ENCODE measurements at places on chromosomes 4 and X. TPM values are rescaled to one million over a fixed set of nuclear protein-coding genes. Genes with fewer than 3 reads are reported as not detected.

Gene GSX2
- not detected for total RNA-seq

Gene TMEM271
- total RNA-seq = not detected

Gene VBP1
- total RNA-seq = 56.3 TPM

Gene CCDC110
- total RNA-seq = not detected

Gene POLN
- 5.2 TPM for total RNA-seq

Gene FBXL5
- 26.4 TPM for total RNA-seq

Gene CDKL2
- total RNA-seq = 2.7 TPM

Gene RHOXF2
- total RNA-seq = not detected

Gene KCTD8
- total RNA-seq = not detected

Gene SH3TC1
- total RNA-seq = 7.8 TPM

Gene PDE5A
- total RNA-seq = 41.9 TPM

Gene GAGE13
- total RNA-seq = not detected

Gene AMTN
- total RNA-seq = not detected

- DNase-seq = no peak
These were observed 64.0 kb downstream of the ELOVL6 start for GRCh38 chr4:110134269-110134869.

- no peak for DNase-seq
These were observed 113.0 kb upstream of the TLR3 start for GRCh38 chr4:185955826-185956543.

DNA sequence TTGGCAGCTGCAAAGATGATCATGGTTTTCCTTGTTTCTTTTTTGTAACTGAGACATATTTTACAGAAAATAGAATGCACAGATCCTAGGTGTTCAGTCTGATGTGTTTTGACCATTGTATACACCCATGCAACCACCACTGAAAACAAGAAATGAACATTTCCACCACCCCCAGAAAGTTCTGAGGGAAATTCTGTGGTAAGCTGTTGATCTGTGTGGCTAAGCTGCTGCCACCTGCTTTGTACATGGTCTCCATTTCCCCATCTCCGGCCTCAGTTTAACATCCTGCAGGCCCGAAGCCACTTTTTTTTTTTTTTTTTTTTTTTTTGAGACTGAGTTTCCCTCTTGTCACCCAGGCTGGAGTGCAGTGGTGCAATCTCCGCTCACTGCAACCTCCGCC, 65.3 kb downstream of the NYX start:
- no peak for DNase-seq

DNA sequence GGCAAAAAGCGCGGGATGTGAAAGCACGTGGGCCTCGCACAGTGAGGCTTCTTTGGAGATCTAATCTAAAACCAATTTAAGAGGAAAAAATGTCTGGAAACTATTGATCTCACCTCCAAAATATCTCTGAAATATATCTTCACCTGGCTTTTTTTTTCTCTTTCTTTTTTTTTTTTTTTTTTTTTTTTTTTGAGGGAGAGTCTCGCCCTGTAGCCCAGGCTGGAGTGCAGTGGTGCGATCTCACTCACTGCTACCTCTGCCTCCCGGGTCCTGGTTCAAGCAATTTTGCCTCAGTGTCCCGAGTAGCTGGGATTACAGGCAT, 383 bp upstream of the ZMAT1 start:
- DNase-seq = no peak

GRCh38 chr4:171157462-171158082, 655.6 kb upstream of the GALNTL6 start:
- no peak for DNase-seq

GRCh38 chr4:34486461-34487363, 1757.6 kb downstream of the ARAP2 start:
- DNase-seq = no peak

DNA sequence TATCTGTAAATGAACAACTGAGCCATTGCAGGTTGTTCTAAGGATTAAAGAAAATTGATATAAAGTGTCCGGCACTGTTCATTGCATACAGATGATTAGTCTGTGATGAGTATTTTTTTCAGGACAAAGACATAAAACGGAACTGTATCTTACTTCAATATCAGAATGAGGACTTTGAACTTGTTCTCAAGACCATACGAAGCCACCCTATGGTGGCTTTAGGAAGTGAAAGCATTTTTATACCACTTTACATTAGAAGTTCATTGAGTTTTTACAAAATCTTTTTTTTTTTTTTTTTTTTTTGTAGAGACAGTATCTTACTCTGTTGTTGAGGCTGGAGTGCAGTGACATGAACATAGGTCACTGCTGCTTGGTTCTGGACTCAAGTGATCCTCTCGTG, 45.2 kb upstream of the TRIM2 start:
- DNase-seq = no peak

- DNase-seq = peak; percentile 45
These were observed 1.6 kb downstream of the APBB2 start for GRCh38 chr4:41212616-41213203.

DNA sequence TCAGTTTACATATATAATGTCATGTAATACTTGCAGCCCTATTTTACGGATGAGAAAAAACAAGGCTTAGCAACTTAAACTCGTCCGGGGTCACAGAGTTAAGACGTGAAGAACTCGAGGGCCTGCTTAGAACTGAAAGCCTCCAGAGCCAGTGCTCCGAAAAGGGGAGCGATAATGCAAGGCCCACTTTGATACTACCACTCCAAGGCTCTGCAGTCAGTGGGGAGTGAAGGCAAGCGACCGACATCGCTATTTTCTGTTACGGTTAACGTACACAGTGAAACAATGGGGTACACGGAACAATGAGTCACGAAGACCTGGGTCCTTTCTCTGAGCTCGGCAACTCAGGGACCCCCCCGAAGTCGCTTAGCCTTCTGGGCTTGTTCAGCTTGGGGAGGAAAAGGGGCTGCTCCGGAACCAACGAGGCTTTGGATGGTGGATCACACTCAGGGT, 965 bp downstream of the PPA2 start:
- no peak for DNase-seq

GRCh38 chr4:157806184-157806583, 366.6 kb downstream of the GASK1B start:
- DNase-seq = no peak

DNA sequence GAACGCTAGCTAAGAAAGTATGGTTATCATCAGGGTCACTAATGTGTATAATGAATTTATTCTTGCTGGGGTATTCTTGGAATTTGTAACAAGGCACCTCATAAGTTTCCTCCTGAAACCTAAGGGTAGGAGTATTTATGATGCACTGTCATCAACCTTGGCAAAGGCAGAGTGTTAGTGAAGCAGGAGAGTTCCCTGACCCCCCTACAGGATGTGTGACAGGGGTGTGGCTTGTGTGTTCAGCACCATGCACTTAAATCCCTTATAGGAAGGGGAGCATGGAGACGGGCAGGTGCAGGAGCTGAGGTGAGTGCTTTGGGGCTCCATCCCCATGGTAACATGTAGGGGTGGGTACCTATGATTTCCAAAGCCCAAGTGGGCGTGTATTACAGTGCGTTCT, 237.7 kb downstream of the GALNTL6 start:
- no peak for DNase-seq

DNA sequence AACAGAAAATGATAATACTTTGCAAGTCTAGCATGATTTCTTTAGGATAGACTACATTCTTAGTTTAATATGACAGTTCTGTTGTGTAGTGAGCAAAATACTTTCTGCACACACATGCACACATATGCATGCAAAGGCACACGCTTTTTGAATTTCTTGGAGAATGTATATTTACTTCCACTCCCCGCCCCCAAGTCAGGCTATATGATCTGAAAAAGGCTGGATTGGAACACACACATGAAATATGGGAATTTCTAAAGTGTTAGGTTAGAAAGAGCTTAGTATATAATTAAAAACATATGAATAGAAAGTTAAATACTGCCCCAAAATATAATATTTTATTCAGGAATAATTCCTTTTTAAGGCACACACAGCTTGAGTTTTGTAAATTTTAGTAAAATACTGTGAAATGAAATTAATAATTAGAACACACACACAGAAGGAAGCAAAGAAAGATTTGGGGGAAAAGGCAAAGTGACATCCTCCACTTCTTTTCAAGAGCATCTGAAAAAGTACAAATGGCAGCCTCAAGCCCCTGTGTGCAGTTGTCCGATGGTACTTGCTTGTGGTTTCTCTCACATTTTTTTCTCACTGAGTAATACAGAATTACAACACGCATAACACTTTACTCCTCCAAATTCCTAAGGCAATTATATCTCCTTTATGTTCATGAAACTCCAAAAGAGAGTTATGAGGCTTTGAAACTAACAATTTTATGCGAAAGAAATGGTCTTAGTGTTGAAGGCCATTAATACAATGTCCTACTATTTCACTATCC, 228.9 kb upstream of the ETNPPL start:
- DNase-seq = no peak

GRCh38 chrX:10570601-10571000, 49.8 kb downstream of the MID1 start:
- no peak for DNase-seq

- peak; percentile 42 for DNase-seq
These were observed 457.4 kb downstream of the CENPC start for GRCh38 chr4:67087897-67088296.

- no peak for DNase-seq
These were observed 3.6 kb downstream of the NOX1 start for GRCh38 chrX:100870527-100870926.

GRCh38 chr4:22014222-22014741, 65.7 kb upstream of the KCNIP4 start:
- DNase-seq = no peak

- no peak for DNase-seq
These were observed 111.1 kb downstream of the ANK2 start for GRCh38 chr4:113160548-113160947.

- DNase-seq = no peak
These were observed 99.8 kb upstream of the H2AZ1 start for GRCh38 chr4:100049872-100050271.

GRCh38 chrX:11541510-11541909, 124.2 kb downstream of the ARHGAP6 start:
- DNase-seq = no peak

DNA sequence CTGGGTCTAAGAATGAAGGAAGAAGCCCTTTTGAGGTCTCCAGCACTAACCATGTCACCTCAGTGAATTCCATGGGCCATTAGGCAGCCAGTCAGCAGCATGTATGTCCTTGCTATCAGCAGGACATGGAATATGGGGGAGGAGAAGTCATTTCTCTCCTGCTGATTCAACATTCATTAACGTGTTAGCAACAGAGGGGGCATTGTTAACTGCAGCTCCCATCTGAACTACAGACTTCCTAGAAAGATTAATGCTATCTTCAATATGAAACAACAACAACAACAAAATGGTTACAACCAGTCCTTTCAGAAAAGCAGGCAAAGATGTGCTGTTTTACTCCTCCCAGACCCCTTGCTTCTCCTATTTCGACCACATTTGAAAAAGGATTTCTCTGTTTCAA, 120.4 kb upstream of the SLC34A2 start:
- DNase-seq = peak; percentile 31

DNA sequence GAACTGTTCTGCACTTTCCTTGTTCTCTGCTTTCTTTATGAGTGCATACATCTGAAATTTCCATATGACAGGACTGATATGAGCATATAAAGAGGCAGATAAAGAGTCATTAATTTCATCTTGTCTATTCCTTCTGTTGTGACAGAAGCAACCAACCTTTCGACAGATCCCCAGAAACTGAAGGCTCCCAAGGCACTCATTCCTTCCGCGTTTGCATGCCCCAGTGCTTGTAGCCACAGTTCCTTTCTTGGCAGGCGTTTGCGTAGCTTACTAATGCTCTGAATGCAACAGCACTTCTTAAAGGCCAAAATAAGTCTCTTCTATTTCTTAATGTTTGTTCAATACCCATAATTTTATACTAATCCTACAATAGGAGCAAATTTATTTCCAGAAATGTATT, 94.0 kb upstream of the TBL1X start:
- no peak for DNase-seq

DNA sequence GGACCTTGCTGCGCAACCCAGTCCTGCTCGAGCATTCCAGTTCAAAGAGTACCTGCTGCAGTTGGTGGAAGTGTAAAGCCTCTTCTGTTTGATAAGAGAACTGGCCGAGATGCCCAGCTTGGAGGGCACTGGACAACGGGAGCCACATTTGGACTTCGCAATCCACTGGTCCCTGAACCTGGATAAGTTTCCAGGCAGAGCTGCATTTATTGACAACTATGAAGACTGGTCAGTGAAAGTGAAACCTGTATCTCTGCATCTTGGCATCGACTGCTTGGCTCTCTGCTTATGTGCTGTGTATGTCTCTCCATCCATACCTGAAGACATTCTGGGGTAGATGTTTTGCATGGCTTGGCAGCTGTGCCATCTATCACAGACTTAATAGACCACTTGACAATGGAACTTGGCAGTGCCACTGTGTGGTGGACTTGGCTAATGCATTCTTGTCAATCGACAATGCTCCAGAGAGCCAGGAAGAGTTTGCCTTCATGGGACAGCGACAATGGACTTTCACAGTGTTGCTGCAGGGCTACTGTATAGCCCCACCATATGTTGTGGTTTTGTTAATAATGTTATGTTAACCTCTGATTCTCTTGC, 43.5 kb upstream of the ZBTB33 start:
- DNase-seq = no peak

GRCh38 chrX:123983240-123983639, 21.7 kb downstream of the STAG2 start:
- DNase-seq = no peak

DNA sequence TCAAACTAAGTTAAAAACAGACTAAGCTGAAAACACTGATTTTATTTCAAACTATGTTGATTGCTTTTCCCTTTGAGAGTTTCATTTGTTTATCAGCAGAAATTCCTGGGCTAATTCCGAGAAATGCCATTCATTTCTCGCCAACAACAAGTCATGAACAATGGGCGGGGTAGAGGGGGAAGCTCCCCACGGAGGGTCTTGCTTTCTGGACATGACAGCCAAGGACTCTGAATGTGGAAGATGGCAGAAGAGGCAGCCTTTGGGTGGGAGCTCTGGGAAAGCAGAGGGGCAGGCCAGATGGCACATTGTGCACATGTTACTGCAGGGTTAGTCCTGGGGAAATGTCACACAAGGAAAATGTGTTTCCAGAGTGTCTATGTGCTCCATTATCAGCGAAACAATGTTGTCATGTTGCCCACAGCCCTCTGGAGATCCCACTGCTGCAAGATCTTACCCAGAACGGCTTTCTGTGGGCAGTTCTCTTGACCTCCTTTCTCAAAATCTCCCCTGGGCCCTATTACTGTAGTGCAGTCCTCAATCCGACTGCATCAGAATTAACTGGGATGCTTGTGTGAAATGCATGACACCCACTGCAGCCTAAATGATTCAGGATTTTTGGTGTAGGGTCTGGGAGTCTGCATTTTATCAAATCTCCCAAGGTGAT, 45.0 kb downstream of the CHRDL1 start:
- no peak for DNase-seq

GRCh38 chr4:165154482-165154881, 41.8 kb upstream of the TMEM192 start:
- no peak for DNase-seq

- no peak for DNase-seq
These were observed 17.6 kb downstream of the TRIM61 start for GRCh38 chr4:164959896-164960295.

GRCh38 chrX:150688911-150689451, 4.2 kb upstream of the MTMR1 start:
- peak; percentile 70 for DNase-seq

GRCh38 chrX:104282166-104282725, 27.5 kb upstream of the ESX1 start:
- DNase-seq = no peak

Data from Calu3 (cell line).